Nasal cavity respiratory epithelium epithelial cell of viscerocranial mucosa (primary cell): ENCODE measurements at places on chromosomes 6 and 20. TPM values are rescaled to one million over a fixed set of nuclear protein-coding genes. Genes with fewer than 3 reads are reported as not detected.

PHACTR1 gene
- under 0.01 and 0.57 TPM in 2 replicates for total RNA-seq

SIM1 gene
- total RNA-seq = not detected in 2 replicates

IRAK1BP1 gene
- 2.1 and 5.6 TPM in 2 replicates for total RNA-seq

MEP1A gene
- 0.07 TPM in 1 of 2 replicates, not detected in the other for total RNA-seq

COL12A1 gene
- 34.9 and 36.2 TPM in 2 replicates for total RNA-seq

BEND3 gene
- 5.1 and 11.2 TPM in 2 replicates for total RNA-seq

DLL1 gene
- total RNA-seq = 2.7 and 6.1 TPM in 2 replicates

KLHDC3 gene
- total RNA-seq = 52.4 and 53.3 TPM in 2 replicates

POU5F1 gene
- 0.50 and 0.68 TPM in 2 replicates for total RNA-seq

BHLHE23 gene
- total RNA-seq = not detected in 2 replicates
